Hypothalamus (tissue), 51 donors: ENCODE measurements at places on chromosomes 1 and 21.

DNA sequence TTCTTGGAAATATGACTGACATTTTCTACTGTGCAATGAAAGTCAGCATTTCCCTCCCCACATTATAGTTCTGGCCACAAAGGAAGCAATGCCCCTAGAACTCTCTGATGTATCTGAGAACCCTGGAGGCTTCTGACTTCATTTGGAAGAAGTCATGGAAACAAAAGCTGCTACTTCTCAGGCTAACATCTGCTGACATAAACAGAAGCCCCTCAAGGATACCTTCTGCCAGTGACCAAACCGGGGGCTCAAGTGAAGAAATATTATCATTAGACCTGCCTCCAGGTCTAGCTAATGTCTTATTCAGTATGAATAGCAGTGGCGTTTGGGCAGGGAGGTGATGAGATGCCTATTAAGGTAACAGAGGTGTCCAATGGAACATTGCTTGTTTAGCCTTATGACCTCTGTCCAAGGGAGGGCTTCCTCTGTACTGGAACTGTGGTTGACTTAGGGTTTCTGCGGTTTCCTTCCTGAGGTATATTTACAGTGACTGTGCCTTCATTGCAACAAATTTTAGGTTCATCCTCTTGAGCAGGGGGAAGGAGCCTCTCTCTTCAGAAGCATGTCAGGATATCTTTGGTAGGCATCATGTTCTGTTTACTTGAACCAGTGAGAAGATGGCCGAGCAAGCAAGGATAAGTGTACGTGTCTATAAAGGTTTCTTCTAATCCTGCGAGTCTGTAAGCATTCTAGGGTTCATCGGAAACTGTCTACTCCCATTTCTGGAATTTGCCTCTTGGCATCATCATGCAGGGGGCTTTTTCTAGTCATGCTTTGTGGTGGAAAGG, 161.7 kb downstream of the PBX1 start:
- no peak for DNase-seq

- no peak for DNase-seq
Measured at GRCh38 chr1:91900562-91900961, 14.6 kb upstream of the TGFBR3 start.

DNA sequence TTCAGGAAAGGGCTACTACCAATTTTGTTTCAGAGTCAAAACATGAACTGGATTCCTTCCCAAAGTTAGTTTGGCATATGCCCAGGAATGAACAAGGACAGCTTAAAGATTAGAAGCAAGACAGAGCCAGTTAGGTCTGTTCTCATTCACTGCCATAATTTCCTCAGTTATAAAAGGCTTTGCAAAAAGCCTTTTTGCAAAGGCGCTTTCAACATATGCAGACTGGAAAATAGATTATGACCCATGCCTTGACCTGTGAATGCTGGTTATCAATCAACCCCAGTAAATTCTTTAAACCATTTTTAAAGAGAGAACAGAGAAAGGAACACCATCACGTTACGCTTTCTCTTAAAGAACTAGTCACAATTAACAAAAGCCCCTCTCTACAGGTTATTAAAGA, 1.7 kb upstream of the FRRS1 start:
- DNase-seq = no peak

GRCh38 chr1:219523411-219523810, 89.5 kb downstream of the ZC3H11B start:
- DNase-seq = no peak

DNA sequence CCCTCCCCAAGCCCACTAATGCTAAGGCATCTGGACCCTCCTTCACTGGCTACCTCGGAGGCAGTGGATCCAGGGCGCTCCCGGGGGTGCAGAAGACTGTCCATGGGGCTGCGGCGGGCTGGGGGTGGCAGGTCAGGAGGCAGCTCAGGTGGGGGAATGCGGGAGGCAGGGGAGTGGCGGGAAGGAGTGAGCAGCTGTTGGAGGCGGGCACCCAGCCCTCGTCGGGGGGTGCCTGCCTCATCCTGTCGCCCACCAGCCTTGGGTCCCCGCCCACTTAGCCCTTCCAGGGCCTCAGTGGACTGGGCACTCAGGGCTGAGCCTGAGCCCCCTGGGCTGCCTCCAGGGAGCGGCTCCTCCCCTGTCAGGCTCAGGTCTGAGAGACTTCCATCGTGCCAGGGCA, 10.7 kb upstream of the GATAD2B start:
- no peak for DNase-seq

DNA sequence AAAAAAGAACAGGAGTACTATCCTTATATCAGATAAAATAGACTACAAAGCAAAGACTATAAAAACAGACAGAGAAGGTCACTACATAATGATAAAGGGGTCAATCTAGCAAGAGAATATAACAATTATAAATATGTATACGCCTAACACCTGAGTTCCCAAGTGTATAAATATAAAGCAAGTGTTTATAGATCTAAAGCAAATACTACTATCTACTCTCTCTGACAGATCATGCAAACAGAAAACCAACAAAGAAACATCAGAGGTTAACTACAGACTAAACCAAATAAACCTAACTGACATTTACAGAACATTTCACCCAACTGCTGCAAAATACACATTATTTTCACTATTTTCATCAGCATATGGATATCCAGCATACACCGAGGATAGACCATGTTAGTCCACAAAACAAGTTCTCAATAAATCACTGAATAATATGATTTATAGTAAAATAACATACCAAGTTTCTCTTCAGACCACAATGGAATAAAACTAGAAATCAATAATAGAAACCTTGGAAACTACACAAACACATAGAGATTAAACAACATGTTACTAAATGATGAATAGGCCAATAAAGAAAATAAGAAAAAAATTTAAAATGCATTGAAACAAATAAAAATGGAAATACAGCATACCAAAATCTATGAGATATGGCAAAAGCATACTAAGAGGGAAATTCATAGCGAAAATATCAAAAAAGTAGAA, 22.7 kb downstream of the UCHL5 start:
- DNase-seq = no peak

- no peak for DNase-seq
Measured at GRCh38 chr1:37872692-37873091, 13.3 kb upstream of the MTF1 start.

DNA sequence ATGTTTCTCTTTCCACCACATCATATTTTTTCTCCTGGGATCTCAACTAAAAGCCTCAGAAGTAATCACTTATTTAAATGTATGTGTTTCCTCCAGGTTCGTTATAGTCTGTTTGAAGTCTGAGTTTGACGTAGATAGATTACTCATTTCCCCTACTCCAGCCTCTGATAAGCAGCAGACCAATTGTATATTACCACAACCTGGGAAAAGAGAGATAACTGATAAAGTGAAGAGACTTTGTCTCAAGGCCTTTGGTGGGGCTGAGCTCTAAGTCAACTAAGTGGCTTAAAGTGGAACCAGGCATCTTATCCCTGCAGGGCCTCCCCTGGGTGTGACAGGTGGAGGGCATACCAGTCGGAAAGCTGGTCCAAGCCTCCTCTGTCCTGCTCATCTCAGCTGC, 34.9 kb upstream of the CACNA1E start:
- no peak for DNase-seq

GRCh38 chr1:206713070-206713469, 28.4 kb downstream of the MAPKAPK2 start:
- no peak for DNase-seq

GRCh38 chr1:224235813-224236493, 52.9 kb downstream of the DEGS1 start:
- no peak for DNase-seq

- DNase-seq = no peak
Measured at GRCh38 chr1:155200920-155201319, 6.8 kb downstream of the THBS3 start.
